ENCODE measurements at places on chromosomes 4 and X.
A peak's percentile ranks its signal among the peaks of the same experiment; 100 is the strongest.

- DNase-seq, result no peak
Measured at GRCh38 chr4:31086756-31087330, 366.7 kb downstream of the PCDH7 start.

- no peak for DNase-seq
Measured at GRCh38 chrX:95055991-95056390, 1382.0 kb downstream of the FAM133A start.

DNA sequence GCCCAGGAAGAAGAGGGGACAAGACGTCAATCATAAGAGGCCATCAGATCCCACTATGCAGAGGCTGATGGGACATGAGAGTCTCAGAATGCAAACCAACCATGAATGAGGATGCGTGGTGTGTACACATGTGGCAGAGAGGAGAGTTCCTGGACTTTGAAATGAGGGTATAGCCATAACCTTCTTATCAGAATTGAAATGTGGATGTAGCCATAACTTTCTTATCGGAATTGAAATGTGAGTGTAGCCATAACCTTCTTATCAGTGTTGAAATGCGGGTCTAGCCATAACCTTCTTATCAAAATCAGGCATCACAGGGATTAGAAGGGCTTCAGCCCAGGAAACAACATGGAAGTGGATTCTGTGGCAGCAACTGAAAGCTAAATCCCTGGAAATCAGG lies 415.5 kb upstream of the FAT1 start:
- no peak for DNase-seq

DNA sequence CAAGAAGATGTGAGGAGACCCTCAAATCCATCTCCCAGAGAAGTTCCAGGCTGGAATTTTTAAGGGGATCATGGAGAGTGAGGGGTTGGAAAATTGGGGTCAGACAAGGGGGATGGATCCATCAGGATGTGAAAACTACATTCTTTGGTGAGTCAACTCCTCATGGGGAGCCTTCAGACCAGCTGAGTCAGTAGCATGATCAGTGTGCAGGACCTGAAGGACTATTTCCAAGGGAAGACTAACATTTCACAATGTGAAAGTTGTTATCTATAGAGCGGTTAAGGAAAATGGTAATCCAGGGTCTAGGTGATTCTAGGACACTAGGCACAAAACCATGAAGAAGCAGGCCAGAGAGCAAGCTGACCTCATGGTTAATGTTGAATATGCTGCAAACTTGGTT lies 38.6 kb upstream of the CEP135 start:
- DNase-seq, result peak; percentile 52

- DNase-seq, result no peak
Measured at GRCh38 chr4:80446248-80446647, 110.7 kb downstream of the CFAP299 start.
